Esophagus squamous epithelium (tissue), 5 donors: ENCODE measurements at places on chromosomes 2 and 18. TPM values are rescaled to one million over a fixed set of nuclear protein-coding genes. Genes with fewer than 3 reads are reported as not detected.

GRCh38 chr18:10242936-10243680, 211.3 kb upstream of the APCDD1 start:
- H3K27me3 ChIP-seq: no peaks in the 10 kb centered on the region
- H3K4me1 ChIP-seq: peaks cover 14% of the 10 kb centered on the region
- no peak overlapping the region for H3K4me3 ChIP-seq
- DNase-seq: no peak
- H3K36me3 ChIP-seq: no peaks in the 10 kb centered on the region

DNA sequence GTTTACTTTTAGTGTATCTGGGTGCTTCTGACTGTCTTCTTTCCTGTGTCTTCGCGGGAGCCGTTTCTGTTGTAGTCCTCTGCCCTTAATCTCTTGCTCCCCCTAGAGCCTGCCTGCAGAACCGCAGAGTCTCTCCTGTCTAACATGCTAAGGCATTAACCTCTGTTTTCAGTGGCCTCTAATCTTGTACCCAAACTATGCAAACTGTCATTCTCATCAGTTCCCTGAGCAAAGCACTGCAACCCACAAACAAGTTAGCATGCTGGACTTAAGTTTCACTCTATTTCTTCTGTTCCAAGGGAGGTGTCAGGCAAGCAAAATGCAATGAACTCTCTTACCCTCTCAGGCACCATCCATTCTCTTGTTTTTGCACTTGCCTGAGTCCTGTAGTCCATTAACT, 138.4 kb downstream of the OTX1 start:
- H3K27me3 ChIP-seq: no peaks in the 10 kb centered on the region
- no peak for DNase-seq
- H3K4me1 ChIP-seq: no peaks in the 10 kb centered on the region
- H3K4me3 ChIP-seq: no peak overlapping the region
- no peaks in the 10 kb centered on the region for H3K36me3 ChIP-seq
- H3K27ac ChIP-seq: no peak overlapping the region

- H3K27me3 ChIP-seq: no peaks in the 10 kb centered on the region
- no peak overlapping the region for H3K27ac ChIP-seq
- H3K4me3 ChIP-seq: no peak overlapping the region
Observed at GRCh38 chr2:101883860-101884259, 107.9 kb upstream of the IL1R2 start.

TMEM17 gene
- total RNA-seq: 3.4 TPM

- no peak overlapping the region for H3K4me3 ChIP-seq
- H3K27ac ChIP-seq: no peak overlapping the region
- H3K4me1 ChIP-seq: no peaks in the 10 kb centered on the region
- peaks cover 74% of the 10 kb centered on the region for H3K36me3 ChIP-seq
Observed at GRCh38 chr18:22985250-22985649, 52.1 kb downstream of the RBBP8 start.

- no peaks in the 10 kb centered on the region for H3K36me3 ChIP-seq
- H3K4me3 ChIP-seq: no peak overlapping the region
- no peak overlapping the region for H3K27ac ChIP-seq
- DNase-seq: no peak
- no peaks in the 10 kb centered on the region for H3K4me1 ChIP-seq
- H3K27me3 ChIP-seq: no peaks in the 10 kb centered on the region
Observed at GRCh38 chr18:50956116-50956515, 11.7 kb upstream of the ELAC1 start.

DNA sequence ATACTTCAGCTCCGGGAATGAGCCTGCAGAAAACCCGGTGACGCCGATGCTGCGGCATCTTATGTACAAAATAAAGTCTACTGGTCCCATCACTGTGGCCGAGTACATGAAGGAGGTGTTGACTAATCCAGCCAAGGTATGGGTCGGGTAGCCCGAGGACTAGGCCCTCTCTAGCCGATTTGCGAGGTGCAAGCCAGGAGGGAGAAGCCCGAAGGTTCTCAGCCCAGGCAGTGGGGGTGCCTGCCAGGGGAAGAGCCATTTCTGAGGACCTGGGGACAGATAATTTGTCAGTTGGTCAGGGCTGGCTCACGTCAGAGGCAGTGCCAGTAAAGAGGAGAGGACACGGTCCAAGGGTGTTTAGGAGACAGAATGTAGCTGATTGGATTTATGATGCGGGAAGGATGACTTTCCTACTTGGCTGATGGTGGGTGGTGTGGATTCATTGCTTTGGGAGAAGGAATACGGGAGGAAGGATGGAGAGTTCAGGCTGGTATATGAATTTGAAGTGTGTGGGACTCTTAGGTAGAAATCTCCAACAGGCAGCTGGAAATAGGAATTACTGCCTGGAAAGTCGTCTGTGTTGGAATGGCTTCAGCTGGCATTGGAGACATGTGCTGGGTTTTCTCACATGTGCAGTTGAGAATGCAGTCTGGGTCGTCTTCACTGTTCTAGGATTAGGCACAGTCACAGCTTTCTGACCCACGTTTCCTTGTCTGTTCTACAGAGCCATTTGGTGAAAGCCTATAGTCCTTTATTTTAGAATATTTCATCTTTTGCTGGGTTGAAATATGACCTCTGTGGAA, 874 bp downstream of the NDUFAF7 start:
- H3K27me3 ChIP-seq: no peaks in the 10 kb centered on the region
- H3K4me3 ChIP-seq: peak overlapping the region; percentile 84
- DNase-seq: no peak
- peaks cover 8% of the 10 kb centered on the region for H3K36me3 ChIP-seq
- H3K4me1 ChIP-seq: peaks cover 9% of the 10 kb centered on the region
